ENCODE measurements at places on chromosomes 7 and 10.

- no peak for DNase-seq
Measured at GRCh38 chr10:128526791-128527375, 400.7 kb upstream of the MKI67 start.

- DNase-seq = no peak
Measured at GRCh38 chr10:32068569-32068968, 12.3 kb upstream of the KIF5B start.

GRCh38 chr7:39035903-39036302 is 58.2 kb downstream of the POU6F2 start:
- DNase-seq = no peak

DNA sequence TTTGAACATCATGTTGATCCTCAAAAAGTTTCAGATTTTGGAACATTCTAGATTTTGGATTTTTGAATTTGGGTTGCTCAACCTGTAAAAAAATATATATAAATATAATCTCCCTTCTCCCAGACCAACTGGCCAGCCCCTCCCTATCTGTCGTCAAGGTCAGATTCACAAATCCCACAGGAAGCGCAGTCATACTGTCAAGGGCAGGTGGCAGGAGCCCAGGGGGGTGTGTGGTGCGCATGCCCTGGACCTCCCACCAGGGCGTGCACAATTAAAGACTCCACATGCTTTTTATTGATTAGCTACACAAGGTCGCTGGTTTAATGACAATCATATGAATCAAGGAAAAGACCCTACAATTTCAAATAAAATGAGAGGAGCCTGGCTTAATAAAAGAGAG is 77.0 kb upstream of the EEPD1 start:
- no peak for DNase-seq

GRCh38 chr10:78504181-78504580 is 470.5 kb downstream of the RPS24 start:
- peak; percentile 35 for DNase-seq

DNA sequence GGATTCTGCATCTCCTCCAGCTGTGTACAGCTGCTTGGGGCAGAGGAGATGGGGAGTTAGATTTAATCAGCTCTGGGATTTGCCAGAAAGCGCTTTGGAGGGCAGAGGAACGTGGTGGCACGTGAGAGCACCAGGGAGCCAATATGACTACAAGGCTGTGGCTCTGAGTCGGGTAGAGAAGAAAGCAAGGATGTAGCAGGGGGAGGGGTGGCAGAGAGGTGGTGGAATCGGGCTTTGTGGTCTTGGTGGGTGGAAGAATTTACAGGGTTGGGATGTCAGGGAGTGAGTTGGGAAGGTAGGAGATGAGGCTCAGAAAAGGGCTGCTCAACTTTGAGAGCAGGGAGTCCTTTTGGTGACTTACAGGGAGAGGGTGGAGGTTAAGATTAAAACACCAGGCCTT is 113.6 kb downstream of the CCNY start:
- DNase-seq = no peak

DNA sequence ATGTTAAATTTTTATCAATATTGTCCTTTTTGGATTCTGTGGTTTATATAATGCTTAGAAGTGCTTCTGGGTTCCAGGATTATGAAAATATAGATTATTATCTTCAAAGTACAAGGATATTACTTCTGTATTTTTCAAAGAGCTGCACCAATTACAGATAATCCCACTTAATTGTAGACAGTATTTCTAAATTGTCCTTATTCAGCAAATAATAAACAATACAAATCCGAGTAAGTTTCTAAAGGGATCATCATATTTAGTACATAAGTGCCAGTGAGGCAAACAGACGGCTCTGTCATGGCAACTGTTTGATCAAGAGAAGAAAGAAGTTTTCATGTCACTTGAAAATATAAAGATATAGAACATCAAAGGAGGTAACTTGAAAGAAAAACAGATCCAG is 19.2 kb downstream of the ANKMY2 start:
- no peak for DNase-seq

DNA sequence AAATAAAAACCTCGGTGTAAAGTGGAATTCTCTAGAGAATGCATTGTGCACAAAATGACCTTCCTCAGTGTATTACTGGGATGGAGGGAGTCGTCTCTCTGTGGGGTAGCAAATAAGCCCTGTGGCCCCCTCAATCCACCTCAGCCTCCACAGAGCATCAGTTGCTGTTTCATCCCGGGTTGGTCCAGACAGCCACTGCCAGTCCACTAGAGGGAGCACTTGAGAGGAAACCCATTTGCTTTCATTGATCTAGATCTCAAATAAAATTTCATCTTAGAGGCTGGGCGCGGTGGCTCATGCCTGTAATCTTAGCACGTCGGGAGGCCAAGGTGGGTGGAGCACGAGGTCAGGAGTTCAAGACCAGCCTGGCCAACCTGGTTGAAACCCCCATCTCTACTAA is 1128.7 kb downstream of the CNTNAP2 start:
- no peak for DNase-seq

Measured in ecto neural progenitor cell (in vitro differentiated cells).